Urothelium cell line (cell line): ENCODE measurements at places on chromosomes 7 and 10.

DNA sequence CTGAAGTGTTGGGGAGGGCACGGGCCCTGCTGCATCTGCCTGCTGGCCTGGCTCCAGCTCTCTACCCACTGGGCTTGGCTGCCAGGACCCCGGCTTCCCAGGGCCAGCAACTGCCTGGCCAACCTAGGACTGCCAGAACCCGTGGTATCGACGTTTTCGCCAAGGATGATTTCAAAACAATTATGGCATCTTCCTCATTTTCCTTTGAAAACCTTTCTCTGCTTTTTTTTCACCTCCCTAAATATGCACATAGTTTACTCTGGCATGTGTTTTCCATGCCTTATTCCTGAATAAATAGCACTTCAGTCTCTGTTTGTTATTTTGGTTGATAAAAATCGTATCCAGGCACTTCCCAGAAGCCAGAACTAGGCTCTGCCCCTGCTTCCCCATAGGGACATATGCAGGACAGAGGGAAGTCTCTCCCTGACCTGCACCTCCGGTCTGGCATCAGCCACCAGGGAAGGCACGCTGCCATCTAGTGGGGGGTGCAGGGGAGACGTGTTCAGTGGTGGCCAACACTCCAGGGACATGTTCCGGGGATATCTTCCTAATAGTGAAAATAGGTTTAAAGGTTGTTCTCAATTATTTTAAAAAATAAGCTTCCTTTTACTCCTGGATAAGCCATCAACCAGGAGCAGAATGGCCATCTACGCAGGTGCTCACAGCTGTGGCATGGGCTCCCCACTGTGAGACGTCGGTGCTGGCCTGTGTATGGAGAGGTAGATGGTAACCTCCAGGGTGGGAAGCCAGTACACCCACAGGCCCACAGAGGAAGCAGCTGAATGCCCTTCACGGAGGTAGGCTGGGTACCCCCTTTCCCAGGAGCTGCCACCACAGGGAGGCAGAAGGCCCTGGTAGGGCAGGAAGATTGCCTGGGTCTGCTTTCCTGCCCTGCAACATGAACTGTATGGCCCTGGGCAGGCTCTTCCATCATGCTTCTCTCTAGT is 30.7 kb upstream of the ANTXRL start:
- peak; percentile 89 for DNase-seq

DNA sequence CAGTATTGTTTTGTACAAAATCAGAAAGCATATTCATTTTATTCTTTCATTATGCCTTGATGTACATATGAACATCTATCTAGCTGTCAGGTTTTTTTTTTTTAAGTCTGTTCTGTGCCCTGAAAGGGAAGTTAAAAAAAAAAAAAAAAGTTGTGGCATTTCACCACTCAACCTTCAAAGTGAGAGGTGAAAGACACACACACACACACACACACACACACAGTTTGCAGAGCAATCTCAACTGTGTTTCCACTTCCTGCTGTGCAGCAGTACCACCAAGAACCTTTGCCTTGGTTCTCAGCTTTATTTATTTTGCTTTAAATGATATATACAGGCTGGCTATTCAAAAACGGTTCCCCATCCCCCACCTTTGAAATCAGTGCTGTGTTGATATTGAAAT is 955.6 kb downstream of the GATA3 start:
- DNase-seq = no peak

- peak; percentile 65 for DNase-seq
These were observed 50.4 kb downstream of the CPEB3 start for GRCh38 chr10:92240289-92241157.

DNA sequence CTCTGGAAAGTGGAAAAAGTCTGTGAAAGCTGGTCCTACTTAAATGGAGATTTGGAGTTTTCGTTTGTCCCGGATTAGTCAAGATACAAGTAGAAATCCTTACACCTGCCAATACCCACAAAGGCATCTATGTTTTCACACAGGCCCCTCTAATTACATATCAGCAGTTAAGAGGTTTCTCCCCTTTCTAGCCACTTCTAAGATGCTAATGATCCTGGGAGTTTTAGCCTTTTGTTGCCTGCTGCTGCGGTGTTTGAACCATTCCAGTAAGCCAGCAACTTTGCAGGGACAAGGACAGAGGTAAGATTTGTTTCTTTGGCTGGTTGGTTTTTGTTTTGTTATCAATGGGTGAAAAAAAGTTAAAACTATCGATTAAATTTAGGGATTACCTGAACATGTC is 5.8 kb upstream of the C1QL3 start:
- DNase-seq = no peak

- DNase-seq = no peak
These were observed 937.1 kb downstream of the CNTNAP2 start for GRCh38 chr7:147053746-147054145.
